Stimulated activated CD4-positive, alpha-beta T cell treated with anti-CD3 and anti-CD28 coated beads, TNF-alpha, amount 100 ng/mL, for 4 hours (primary cell): ENCODE measurements at places on chromosomes 3 and 15.

DNA sequence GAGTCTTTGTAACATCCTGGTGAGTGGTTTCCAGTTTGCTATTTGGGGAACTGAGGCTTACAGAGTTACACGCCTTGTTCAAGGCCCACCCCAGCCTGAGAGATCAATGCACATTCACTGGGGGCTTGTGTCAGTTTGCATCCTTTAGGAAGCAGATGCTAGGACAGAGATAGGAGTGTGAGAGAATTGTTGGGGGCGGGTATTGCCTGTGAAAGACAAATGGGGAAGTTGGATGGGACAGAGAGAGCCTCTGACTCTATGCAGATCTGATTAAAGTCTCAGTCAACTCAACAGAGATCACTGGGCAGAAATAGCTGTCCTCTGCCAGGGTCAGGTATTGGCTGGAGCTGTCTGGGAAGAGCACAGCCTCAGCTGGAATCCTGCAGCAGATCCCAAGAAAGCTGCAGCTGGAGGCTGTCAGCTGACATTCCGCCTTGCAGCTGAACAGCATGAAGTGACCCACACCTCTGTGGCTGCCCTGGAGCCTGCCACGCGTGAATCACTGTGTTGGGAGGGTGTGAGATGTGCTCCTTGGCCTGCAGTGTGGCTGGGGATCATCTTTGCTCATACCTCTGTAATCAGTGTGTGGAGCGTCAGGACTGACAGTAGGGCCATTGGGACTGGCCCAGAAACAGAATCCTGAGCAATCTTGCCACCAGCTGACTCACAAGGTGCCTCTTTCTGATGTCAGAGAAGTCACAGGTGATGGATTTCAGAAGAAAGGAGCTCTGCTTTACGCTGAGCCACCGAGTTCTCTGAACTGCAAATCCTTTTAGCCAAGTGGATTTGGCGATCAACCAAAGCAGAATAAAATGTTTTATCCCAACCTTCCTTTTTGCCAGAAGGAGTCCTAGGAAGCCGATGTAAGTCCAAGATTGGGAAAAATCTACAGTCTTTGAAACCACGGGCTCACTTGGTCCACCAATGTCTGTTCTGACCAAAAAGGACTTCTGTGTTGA, 284.1 kb upstream of the LRRFIP2 start:
- no peak for DNase-seq

GRCh38 chr15:95684693-95685115, 645.8 kb upstream of the NR2F2 start:
- no peak for DNase-seq

GRCh38 chr3:28612232-28612631, 263.6 kb upstream of the AZI2 start:
- DNase-seq, result no peak

DNA sequence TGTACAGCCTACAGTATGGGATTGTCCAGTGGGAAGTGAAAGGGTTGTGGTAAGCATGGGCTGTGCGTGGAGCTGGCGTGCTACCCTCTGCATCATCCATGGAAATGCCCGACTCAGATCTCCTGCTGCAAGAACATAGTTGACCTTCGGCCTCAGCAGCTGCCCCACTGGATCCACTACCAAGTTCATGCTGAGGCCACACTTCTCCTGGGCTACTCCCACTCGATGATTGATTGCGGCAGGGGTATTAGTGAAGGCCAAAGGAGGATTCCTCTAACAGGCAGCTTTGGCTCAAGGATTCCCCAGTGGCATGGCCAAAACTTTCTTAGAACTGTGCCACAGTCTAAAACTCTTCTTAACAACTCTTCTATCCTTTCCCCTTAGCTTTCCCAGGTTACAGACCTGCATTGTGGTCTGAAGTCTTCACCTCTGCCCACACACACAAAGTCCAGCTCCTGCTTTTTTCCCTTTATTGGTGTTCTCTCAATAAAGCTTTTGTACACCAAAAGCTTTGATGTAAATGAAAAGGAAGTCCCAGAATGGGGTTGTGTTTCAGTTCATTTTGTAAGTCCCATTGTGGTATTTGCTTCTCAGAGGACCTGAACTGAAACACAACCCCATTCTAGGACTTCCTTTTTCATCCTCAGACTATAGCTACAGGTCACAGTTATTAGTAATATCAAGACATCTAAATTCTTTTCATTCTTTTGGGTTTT, 4.9 kb upstream of the TBC1D5 start:
- no peak for DNase-seq

DNA sequence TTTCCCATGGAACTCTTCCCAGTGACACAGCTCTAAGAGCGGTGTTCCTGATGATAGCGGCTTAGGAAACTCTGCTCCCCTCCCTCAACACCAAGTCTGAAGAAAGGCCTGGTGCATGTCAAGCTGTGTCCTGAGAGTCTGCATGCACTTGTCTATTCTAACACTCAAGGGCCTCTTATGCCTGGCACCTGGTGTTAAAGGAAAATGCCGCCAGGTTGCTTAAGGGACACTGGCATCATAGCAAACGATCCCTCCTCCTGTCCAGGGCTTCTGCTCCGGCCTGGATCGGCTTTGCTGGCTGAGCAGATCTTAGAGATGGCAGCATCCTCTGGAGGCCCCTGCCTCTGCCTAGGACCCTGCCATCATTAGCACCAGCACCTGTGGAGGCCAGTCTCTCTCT, 121.7 kb downstream of the MEGF11 start:
- DNase-seq, result no peak

DNA sequence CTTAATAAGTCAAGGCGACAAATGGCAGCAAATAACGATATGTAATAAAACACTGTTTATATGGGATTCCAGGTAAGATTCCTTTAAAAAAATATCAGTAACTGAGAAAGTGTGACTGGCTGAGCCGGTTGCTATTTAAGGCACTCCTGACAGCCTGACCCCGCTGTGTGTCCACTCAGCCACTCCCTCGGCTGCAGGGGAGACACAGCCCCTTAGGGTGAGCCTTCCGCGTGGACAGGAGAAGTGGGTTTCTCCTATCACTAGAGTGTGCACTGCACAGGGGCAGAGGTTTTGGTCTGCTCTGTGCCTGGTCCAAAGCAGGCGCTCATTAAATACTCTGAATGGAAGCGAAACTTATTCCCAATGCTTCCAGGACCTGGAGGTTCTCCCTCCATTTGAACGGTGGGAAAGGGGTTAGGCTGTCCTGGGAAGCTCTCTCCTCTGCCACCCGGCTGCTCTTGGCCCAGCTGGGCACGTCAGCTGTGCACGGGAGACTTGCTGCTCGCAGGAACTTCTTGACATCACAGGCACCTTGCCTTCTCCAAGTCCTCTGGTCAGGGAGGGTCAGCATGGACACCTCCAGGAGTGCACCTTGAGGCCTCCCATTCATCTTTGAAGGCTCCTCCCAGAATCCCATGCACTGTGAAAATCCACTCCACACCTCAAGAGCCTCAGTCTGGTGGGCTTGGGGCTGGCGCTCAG, 43.3 kb upstream of the SLCO2A1 start:
- no peak for DNase-seq

DNA sequence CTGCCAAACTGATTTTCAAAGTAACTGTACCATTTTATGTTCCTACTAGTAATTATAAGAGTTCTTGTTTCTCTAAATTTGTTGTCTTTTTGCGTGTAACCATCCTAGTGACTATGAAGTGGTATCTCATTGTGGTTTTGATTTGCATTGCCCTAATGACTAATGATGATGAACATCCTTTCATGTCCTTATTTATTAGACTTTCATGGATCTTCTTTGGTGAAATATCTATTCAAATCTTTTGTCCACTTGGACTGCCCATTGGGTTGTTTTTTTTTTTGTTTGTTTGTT, 3.6 kb downstream of the OXSR1 start:
- DNase-seq, result no peak

- no peak for DNase-seq
Observed at GRCh38 chr15:38878926-38879325, 314.3 kb upstream of the RASGRP1 start.
